ENCODE measurements at places on chromosomes 7 and 10. TPM values are rescaled to one million over a fixed set of nuclear protein-coding genes. Genes with fewer than 3 reads are reported as not detected.

The GPNMB gene
- total RNA-seq = 0.52 TPM

The GJD4 gene
- not detected for total RNA-seq

The APBB1IP gene
- not detected for total RNA-seq

The PRSS37 gene
- not detected for total RNA-seq

The PIP gene
- total RNA-seq = not detected

The AQP1 gene
- 0.17 TPM for total RNA-seq

The ARHGAP21 gene
- total RNA-seq = 34.9 TPM

The OPN1SW gene
- total RNA-seq = not detected

The PLA2G12B gene
- total RNA-seq = not detected

The RET gene
- 8.4 TPM for total RNA-seq

The FLNC gene
- total RNA-seq = 12.0 TPM

The PCLO gene
- 3.2 TPM for total RNA-seq

The NUTM2D gene
- 1.5 TPM for total RNA-seq

The PLEKHA1 gene
- total RNA-seq = 39.7 TPM

The ANXA8L1 gene
- total RNA-seq = not detected

The CHST15 gene
- 9.4 TPM for total RNA-seq

The SUFU gene
- total RNA-seq = 9.4 TPM

The ANKRD1 gene
- not detected for total RNA-seq

The GIMAP5 gene
- total RNA-seq = not detected

The ZNF775 gene
- 21.5 TPM for total RNA-seq

The TBATA gene
- not detected for total RNA-seq

The SYT15B gene
- total RNA-seq = not detected

The SAMD9L gene
- total RNA-seq = not detected

The WDR86 gene
- 15.8 TPM for total RNA-seq

The PRRT4 gene
- total RNA-seq = 0.34 TPM

The FAM204A gene
- 35.1 TPM for total RNA-seq

The CALML5 gene
- not detected for total RNA-seq

The HABP2 gene
- not detected for total RNA-seq

The CD36 gene
- 0.60 TPM for total RNA-seq

The LRRC18 gene
- total RNA-seq = not detected

The NPY4R gene
- not detected for total RNA-seq

The BAMBI gene
- 26.4 TPM for total RNA-seq

The GRID2IP gene
- total RNA-seq = 1.0 TPM

The PNLIP gene
- not detected for total RNA-seq

The TECPR1 gene
- 11.4 TPM for total RNA-seq

The MALSU1 gene
- 86.8 TPM for total RNA-seq
